Stimulated activated CD4-positive, alpha-beta T cell treated with anti-CD3 and anti-CD28 coated beads, Interleukin-15, amount 100 ng/mL, for 48 hours (primary cell): ENCODE measurements at places on chromosomes 1 and 21.

DNA sequence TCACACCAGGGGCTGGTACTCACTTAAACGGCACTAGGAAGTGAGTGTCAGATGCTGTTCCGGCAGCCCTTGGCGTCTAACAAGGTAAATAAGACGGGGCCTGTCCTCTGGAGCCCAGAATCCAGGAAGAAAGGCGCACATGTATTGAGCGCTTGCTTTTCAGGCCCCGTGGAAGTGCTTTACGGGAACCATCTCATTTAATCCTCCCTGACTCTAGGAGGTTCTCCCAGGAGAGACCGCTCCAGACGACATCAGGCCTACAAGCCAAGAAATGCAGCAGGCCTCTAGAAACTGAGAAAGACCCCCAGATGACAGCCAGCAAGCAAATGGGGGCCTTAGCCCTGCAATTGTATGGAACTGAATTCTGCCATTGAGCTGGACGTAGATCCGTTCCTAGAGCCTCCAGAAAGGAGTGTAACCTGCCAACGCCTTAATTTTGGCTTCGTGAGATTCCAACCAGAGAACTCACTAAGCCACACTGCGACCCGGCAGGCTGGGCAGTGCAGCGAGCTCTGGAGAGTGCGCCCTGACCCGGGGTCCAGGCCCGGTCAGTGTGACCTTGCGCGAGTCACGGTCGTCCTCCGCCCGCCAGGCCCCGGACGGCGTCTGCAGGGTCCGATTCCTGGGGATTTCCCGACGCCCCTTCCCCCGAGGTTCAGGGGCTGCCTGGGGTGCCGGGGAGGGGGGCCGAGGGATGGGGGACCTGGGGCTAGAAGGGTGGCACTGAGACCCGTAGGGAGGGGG is 532 bp upstream of the MANEAL start:
- DNase-seq: no peak

DNA sequence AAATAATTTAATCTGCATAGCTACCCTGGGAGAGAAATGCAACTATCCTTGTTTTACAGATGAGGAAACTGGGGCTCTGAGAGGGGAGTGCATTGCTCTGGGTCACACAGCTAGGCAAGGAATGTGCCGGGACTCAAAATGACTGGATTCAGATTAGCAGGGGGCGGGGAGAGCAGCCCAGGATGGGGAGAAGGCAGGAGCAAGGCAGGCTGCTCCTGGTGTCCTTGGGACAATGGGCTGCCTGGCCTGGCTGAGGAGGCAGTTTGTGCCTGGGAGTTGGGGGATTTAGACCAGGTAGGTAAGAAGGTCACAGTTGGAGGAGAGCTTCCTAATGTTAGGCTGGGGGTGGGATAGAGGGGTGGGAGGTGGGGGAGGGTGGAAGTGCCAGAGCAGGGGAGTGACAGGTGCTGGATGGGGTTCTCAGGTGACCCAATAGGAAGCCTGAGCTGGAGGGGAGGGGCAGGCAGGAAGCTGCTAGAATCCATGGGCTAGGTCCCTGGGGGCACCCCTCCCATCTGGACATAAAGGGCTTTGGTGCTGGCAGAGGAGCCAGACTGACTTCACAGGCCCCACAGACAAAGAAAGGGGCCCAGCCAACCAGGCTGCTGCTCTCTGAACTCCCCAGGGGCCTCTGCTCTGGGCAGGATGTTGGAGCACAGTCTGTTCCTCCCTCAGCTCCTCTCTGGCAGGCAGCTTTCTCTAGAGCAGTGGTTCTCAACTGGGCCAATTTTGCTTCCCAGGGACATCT is 29.0 kb downstream of the TRIM62 start:
- no peak for DNase-seq

DNA sequence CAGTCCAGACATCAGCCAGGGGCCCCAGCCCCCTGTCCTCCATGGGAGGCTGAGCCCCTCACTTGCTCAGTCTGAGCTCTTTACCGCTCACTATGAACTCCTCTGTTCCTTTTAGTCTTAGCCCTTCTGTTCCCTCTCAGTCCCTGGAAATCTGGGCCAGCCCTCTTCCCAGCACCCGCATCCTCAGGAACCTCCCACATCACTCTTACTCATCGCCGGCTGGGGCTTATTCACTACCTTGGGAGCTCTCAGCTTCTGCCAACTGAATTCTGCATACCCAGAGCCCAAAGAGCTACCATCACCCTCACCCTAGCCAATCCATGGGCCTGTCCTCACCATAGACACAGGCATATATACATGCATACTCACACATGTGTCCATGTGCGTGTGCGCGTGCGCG is 11.5 kb downstream of the KNCN start:
- no peak for DNase-seq

GRCh38 chr21:15686506-15686905 is 43.3 kb upstream of the USP25 start:
- no peak for DNase-seq

GRCh38 chr1:54571803-54572541 is 23.9 kb downstream of the ACOT11 start:
- DNase-seq: no peak

- no peak for DNase-seq
Observed at GRCh38 chr1:81424061-81424460, 376.7 kb upstream of the ADGRL2 start.
